ENCODE measurements at places on chromosomes 5 and 9.

DNA sequence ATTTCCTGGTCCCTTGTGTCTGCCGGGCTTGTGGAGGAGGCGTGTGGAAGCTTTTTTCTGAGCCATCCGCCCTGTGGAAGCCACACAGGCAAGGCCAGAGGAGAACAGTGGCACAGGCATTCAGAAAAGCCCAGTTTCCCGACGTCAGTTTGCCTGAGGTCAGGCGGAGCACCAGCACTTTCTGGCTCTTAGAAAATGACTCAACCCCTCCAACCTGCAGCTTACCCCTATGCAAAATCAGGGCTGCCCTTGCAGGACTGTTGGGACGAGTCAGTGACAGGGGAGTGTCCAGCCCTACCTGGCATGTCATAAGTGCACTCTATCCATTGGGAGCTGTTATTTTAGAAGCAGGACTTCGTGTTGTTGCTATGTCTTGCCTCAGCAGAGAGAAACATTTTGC is 216.0 kb downstream of the NR3C1 start:
- DNase-seq = no peak

- no peak for DNase-seq
Observed at GRCh38 chr9:30732060-30732459, 1652.4 kb upstream of the ACO1 start.

GRCh38 chr5:34525761-34526160 is 130.4 kb upstream of the RAI14 start:
- DNase-seq = no peak

DNA sequence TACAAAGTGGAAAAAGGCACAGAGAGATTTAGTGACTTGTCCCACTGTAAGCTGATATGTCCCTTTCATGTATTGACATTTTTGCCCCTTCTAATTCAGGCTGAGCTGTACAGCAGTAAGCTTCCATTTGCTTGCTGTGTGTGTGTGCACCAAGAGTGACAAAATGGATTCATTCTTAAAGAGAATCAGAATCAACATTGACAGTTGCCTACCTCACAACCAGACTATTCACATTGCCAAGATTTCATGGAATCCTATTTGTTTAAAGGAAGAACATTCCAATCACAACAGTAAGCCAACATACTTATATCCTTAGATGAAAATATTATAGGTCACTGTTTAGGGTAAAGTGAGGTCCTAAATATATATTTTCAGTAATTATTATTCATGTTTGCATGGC is 102.6 kb downstream of the TMEM232 start:
- DNase-seq = no peak

GRCh38 chr5:148739524-148739923 is 85.2 kb upstream of the HTR4 start:
- no peak for DNase-seq

GRCh38 chr5:163439092-163439425 is 1.7 kb downstream of the CCNG1 start:
- no peak for DNase-seq

DNA sequence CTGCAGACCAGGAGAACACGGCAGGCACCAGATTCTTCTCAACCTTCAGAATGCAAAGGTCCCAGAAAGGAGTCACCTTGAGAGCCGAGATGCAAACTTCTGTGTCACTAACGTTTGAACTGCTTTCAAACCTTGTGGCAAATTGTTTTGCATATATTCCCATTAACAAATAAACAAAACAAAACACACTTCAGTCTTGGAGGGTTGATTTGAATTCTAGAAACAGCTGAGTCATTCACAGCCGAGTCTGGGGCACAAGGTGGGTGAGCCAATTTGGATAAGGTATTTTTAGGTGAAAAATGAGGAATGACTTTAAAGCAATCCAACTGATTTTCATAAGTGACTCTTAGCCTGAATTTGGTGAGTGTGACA is 38.8 kb upstream of the ANKRD33B start:
- no peak for DNase-seq

DNA sequence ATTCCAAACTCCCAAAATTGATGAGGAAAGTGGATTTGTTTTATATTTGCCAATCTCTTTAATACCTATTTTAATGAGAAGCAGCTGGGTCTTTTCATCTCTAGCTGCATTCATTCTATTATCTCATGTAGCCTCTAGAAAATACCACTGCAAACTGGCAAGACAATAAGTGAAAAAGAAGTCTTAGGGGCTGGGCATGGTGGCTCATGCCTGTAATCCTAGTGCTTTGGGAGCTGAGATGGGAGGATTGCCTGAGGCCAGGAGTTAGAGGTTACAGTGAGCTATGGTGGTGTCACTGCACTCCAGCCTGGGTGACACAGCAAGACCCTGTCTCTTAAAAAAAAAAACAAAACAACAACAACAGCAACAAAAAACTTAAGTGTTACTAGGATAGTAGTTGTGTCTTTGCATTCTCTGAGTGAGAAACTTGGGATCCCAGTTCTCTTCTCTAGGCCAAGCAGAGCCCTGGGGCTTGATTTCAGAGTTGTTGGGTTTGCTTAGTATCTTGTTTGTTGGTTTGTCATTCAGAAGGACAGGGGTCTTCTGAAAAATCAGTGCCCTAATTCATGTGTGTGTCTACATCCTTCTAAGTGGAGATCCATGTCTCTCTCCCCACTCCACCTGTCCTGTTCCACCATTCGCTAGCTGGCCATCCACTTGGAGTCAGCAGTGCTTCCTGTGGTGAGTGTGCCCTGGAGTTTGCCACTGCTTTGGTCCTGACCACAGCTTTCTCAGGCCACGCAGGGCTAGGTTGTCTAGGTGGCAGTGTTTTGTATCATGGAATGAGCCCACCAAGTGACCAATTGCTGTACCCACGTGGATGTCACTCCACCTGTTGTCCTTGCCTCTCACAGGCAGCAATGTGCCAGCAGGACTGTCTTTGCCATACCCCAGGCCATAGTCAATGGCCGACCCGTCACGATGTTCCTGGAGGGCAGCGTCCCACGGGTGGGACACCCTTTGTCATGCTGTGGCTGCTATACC is 19.5 kb downstream of the MARCHF6 start:
- no peak for DNase-seq

- no peak for DNase-seq
Observed at GRCh38 chr5:96904054-96904931, 28.0 kb downstream of the ERAP2 start.

- no peak for DNase-seq
Observed at GRCh38 chr5:158590746-158591300, 508.9 kb downstream of the EBF1 start.

DNA sequence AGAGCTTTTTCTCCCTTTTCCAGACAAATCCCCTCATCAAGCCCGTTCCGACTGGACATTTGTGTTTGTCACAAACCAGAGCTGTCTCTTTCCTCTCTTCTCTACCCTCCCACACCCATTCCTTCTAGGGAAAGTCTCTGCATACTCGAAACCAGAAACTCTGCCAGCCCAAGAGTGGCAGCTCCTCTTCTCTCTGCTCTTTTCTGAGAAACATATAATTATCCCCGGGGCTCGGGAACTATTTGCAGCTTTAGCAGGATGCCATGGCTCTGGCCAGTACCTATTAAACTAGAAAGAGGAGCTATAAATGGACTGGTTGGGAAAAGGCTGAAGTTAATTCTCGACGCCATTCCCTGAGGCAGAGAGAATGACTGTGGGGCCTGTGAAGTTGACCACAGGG is 82.6 kb downstream of the SH3PXD2B start:
- no peak for DNase-seq

DNA sequence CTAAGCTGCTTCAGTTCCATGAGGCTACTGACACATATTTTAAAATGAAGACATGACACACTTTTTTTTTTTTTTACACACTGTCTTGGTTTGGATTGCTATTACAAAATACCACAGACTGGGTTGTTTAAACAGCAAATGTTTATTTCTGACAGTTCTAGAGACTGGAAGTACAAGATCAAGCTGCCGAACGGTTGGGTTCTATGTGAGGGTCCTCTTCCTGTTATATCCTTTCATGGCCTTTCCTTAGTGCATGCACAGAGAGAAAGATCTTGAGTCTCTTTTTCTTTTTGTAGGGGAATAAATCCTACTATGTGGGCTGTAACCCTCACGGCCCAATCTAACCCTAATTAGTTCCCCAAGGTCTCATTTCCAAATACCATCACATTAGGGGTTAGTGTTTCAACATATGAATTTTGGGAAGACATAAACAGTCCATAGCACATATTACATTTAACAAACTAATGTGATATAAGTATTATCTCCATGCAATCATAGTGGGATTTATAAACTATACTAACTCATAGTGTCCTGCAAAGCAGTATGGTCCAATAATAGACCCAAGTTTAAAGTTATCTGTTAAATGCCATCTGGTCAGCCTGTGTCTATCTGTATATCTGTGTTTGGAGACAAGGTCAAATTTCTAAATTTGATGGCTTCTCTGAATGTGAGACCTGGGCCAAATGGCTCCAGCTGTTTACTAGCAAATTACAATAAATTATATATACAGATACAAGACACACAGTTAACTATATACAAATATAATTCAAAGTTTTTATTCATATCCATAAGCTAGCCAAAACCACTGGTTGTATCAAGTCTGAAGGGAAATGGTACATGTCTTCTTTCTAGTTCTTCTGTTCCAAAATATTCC is 90.3 kb upstream of the NREP start:
- DNase-seq = no peak

- no peak for DNase-seq
Observed at GRCh38 chr5:154179846-154180710, 10.5 kb upstream of the GALNT10 start.

Measured in activated CD4-positive, alpha-beta T cell treated with anti-CD3 and anti-CD28 coated beads for 24 hours (primary cell).